ENCODE measurements at places on chromosomes 3 and 15.

DNA sequence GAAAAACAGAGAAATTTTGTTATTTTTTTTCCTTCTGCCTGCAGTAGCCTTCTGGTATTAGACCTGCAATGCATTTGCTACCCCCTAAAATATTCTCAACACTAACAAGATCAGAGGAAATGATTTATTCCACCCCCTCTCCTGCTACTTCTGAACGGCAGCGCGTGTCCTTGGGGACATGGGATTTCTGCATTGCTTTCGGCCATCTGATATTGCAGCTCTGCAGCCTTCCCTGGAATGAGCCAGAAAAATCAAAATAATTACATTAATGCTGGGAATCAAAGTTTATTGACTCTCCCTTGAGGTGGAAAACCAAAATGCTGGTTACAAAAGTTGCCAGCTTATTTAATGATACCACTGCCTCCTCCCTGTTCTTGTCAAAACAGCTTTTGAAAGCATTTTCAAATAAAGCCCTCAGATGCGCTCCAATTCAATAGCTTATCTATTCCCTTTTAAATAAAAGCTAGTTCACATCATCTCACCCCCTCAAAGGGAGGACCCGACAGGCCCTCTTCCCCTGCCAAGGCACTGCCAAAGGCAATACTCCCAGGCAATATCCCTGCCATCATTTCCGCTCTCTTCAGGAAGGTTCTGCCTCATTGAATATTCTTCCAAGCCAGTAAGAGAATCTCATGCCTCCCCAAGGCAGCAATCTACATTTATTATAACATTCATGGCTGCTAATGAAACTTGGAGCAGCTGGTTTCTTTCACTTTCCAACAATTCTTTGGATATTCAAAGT lies 96.6 kb downstream of the FHIT start:
- H3K4me3 ChIP-seq = no peak overlapping the region
- no peaks in the 10 kb centered on the region for H3K4me1 ChIP-seq
- H3K27ac ChIP-seq = no peak overlapping the region
- H3K27me3 ChIP-seq = no peaks in the 10 kb centered on the region
- H3K36me3 ChIP-seq = no peaks in the 10 kb centered on the region

DNA sequence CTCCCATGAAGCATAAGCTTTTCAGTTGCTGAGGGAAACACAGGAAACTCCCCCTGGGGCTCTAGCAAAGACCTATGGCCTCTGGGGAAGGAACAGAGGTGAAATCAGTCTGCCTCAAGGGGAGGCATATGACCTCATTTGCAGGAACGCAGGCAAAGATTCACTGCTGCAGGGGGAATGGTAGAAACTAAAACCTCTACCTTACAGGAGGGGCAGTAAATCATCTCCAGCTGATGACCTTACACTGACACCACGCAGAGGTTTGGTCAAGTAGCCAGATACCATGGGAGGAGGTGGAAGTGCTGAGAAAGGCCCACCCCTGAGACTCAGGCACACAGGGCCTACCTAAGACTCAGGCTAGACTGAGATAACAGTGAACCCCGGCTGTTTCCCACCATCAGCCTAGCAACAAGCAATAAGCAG lies 81.1 kb downstream of the RAD18 start:
- no peak overlapping the region for H3K4me3 ChIP-seq
- no peak overlapping the region for H3K27ac ChIP-seq
- no peaks in the 10 kb centered on the region for H3K4me1 ChIP-seq

- H3K4me3 ChIP-seq = no peak overlapping the region
- peaks cover 4% of the 10 kb centered on the region for H3K4me1 ChIP-seq
- DNase-seq = peak; percentile 19
- no peaks in the 10 kb centered on the region for H3K36me3 ChIP-seq
- no peak overlapping the region for H3K27ac ChIP-seq
Observed at GRCh38 chr3:123880998-123881561, 3.1 kb downstream of the MYLK start.

GRCh38 chr3:122377975-122378374 lies 5.1 kb downstream of the MIX23 start:
- H3K27me3 ChIP-seq = no peaks in the 10 kb centered on the region
- H3K36me3 ChIP-seq = peaks cover 3% of the 10 kb centered on the region
- H3K4me1 ChIP-seq = peaks cover 5% of the 10 kb centered on the region
- no peak overlapping the region for H3K4me3 ChIP-seq

- DNase-seq = no peak
- peaks cover 4% of the 10 kb centered on the region for H3K4me1 ChIP-seq
- no peak overlapping the region for H3K4me3 ChIP-seq
- H3K27me3 ChIP-seq = no peaks in the 10 kb centered on the region
Observed at GRCh38 chr15:63109920-63110319, 11.7 kb upstream of the LACTB start.

GRCh38 chr15:91146728-91147127 lies 46.7 kb downstream of the SV2B start:
- DNase-seq = no peak
- H3K27me3 ChIP-seq = peaks cover 3% of the 10 kb centered on the region
- no peaks in the 10 kb centered on the region for H3K36me3 ChIP-seq
- no peak overlapping the region for H3K27ac ChIP-seq
- H3K4me1 ChIP-seq = no peaks in the 10 kb centered on the region
- H3K4me3 ChIP-seq = no peak overlapping the region

DNA sequence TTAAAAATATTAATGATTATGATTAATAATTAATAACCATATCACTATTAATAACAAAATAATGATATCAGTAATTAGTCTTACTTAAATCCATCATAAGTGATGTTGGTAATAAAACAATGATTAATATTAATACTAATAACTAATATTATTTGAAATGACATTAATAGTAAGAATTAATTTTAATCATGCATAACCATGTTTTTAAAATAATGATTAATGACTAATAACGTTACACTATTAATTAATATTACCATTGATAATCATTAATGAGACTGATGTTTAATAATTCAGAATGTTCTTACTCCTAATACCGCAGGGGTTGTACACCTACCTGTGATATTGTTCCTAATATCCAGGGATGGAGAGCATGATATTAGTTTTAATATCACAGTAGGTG lies 53.4 kb upstream of the FRG2C start:
- no peaks in the 10 kb centered on the region for H3K27me3 ChIP-seq
- no peaks in the 10 kb centered on the region for H3K36me3 ChIP-seq
- no peak overlapping the region for H3K4me3 ChIP-seq
- H3K4me1 ChIP-seq = no peaks in the 10 kb centered on the region
- DNase-seq = no peak
- no peak overlapping the region for H3K27ac ChIP-seq

DNA sequence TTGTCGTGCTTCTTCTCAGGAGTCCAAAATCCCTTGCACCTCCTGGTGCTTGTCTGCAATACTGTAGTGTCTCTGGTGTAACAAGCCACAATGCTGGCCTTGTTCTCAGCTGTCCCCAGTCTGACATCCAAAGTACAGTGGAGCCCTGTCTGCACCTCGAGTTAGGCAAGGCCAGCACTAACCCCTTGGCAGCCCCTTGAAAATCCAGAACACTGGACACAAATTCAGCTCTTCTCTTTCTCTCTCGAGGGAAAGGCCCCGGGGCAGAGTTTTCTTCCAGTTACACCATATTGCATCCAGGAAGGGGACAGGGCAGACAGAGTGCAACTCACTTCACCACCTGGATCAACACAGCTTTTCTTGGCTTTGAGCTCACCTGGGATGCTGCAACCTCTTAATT lies 91.3 kb upstream of the ATP10A start:
- H3K27ac ChIP-seq = no peak overlapping the region
- H3K27me3 ChIP-seq = no peaks in the 10 kb centered on the region
- H3K4me1 ChIP-seq = no peaks in the 10 kb centered on the region
- DNase-seq = no peak
- H3K4me3 ChIP-seq = no peak overlapping the region

Data from small intestine (tissue), 16 donors.